Left kidney (tissue), 8 donors: ENCODE measurements at places on chromosomes 11 and 22.

- DNase-seq, result no peak
Measured at GRCh38 chr11:76231121-76231738, 24.9 kb upstream of the WNT11 start.

DNA sequence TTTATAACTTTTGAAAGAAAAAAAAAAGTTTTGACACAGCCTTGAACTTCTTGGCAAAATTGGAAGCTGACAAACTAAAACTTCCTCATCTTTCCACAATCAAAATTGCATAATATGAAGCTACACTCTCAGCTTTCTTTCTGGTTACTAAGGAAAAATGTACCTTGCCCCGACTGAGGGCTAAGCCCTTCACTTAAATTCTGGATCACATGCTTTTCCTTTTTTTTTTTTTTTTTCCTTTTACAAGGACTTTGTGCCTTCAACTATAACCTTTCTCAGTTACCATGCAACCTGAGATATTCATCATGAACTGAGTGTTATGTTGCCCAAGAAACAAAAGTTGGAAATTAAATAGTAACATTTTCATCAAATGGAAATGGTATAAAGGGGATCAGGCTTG is 188.5 kb upstream of the CARD18 start:
- no peak for DNase-seq

DNA sequence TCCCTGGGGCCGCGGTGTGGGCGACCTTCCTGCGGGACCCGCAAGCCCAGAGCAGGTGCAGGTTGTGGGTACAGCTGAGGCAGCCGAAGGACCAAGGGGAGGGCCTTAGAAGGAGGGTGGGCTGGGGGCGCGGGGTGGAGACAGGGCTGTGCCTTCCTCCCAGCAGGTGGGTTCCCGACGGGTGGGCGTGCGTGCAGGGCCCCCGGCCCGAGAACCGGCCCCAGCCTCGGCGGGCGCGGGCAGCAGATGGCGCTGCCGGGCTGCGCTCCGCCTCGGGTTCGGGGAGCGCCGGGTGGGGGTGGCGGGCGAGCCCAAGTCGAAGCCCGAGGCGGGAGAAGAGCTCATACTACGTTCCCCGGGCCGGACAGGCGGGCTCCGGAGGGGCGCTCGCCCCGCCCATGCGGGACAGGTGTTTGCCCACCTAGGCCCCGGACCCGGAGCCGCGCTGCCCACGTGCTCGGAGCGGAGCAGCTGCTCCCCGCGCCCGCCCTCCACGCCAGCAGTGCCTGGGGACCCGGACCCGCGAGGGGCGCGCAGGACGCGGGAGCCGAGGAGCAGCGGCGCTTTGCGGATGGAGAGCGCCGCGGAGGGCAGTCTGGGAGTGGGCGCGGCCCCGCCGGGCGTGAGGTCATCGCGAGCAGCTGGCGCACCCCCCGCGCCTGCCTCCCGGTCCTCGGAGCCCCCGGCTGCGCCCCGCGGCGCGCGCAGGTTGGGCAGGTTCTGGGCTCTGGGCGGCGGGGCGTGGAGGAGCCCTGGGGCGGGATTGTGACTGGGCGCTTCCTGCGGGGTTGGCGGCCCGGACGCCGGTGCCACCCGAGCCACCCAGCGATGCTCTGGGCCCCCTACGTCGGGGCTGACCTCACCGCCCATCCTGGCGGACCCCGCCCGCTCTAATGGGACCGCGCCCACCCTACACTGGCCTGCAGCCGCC is 25.3 kb downstream of the DUSP8 start:
- DNase-seq, result peak; percentile 50

- peak; percentile 20 for DNase-seq
Measured at GRCh38 chr11:43035086-43035485, 276.7 kb upstream of the API5 start.

- no peak for DNase-seq
Measured at GRCh38 chr22:20102203-20102780, 13.6 kb upstream of the RANBP1 start.

- DNase-seq, result no peak
Measured at GRCh38 chr22:39422101-39422500, 22.5 kb downstream of the TAB1 start.

DNA sequence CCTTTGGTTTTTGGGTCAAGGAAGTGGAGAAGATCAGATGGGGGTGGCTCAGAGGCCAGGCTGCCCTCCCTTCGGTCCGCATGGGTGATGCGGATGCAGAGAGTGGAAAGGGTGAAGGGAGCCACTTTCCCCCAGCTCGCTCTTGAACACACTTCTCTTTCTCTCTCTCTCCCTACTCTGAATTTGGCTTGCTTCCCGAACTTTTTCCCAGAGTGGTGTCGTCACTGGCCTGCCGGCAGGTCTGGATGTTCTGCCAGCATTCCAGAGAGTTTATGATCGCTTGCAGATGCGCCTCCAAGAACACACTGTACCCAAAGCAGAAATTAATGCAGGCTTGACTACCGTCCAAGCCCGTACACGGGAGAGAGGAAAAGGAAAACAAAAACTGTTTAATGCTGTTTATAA is 103.2 kb downstream of the ZBTB16 start:
- peak; percentile 96 for DNase-seq

GRCh38 chr22:29225422-29226090 is 19.9 kb downstream of the EMID1 start:
- no peak for DNase-seq

DNA sequence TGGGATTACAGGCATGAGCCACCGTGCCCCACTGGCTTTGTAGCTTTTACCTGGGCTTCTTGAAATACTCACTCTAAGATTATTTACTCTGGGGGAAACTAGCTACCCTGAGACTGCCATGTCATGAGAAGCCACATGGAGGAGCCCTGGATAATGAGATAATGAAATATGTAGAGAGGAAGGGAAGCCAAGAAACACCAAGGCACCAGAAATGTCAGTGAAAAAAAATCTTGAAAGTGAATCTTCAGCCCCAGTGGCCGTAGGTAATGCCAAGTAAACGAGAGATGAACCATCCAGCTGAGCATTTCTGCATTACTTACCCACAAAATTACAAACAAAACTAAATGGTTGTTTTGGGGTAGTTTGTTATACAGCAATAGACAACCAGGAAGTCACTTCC is 125.6 kb downstream of the APIP start:
- DNase-seq, result no peak

GRCh38 chr11:104422324-104422944 is 258.5 kb upstream of the PDGFD start:
- DNase-seq, result no peak
